ENCODE measurements at places on chromosomes 2 and 18.

DNA sequence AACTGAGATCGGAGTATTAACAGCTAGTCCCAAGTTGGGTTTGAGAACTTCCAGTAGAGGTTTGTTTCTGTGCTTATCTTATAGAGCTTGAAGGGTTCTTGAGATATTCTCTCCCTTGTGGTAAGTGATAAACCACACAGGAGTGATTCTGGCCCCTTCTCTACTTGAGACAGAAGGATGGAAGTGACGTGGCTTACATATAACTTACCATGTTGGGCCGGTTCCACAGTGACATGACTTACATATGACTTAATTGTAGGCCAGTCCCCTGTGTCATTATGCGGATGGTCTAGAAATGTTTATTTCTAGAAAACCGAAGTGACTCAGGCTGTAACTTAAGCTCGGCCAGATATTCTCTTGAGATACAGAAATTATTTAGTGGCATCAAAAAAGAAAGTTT is 62.7 kb downstream of the TRAPPC12 start:
- no peak for DNase-seq

- no peak for DNase-seq
Measured at GRCh38 chr18:52288403-52289004, 51.5 kb upstream of the DCC start.

DNA sequence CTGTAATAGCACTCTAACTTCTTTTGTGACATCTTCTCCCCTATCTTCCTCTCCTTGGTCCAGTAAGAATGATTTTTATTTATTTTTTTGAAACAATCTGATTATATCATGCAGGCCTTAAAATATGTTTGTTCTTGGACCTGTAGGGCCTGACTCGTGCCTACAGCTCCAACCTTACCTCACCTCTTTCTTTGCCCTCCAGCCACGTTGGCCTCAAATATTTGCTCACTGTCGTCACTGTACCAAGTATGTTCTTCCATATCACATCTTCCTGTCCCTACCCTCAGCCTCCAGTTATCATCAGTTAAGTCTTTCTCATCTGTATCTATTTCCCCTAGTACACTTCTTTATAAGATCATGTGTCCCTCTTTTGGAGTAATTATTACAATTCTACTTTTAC is 125.5 kb downstream of the CDH7 start:
- no peak for DNase-seq

- DNase-seq, result no peak
Measured at GRCh38 chr2:236010920-236011685, 157.1 kb downstream of the GBX2 start.

DNA sequence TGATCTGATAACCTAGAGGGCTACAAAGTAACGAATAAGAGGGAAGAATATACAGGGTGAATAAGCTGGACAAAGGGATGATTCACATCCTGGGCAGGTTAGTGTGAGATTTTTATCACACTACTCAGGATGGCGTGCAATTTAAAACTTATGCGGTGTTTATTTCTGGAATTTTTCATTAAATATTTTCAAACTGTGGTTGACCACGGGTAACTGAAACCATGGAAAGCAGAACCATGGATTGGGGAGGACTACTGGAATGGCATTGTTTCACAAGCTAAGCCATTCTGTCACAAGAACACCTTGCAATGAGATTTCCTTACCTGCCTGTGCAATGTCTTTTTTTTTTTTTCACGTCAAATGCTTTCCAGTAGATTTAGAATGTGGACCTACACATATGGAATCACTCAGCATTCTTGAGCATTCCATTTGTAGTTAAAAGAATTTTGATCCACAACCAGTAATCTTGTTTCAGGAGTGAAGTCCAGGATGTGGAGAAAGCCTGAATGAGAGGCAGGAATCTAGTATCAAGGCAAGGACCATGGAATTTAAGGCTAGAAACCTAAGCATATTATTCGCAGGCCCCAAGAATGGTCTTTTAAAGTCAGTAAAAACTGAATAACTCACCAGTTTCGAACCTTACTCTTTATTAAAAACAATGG is 8.0 kb upstream of the CDK15 start:
- no peak for DNase-seq

DNA sequence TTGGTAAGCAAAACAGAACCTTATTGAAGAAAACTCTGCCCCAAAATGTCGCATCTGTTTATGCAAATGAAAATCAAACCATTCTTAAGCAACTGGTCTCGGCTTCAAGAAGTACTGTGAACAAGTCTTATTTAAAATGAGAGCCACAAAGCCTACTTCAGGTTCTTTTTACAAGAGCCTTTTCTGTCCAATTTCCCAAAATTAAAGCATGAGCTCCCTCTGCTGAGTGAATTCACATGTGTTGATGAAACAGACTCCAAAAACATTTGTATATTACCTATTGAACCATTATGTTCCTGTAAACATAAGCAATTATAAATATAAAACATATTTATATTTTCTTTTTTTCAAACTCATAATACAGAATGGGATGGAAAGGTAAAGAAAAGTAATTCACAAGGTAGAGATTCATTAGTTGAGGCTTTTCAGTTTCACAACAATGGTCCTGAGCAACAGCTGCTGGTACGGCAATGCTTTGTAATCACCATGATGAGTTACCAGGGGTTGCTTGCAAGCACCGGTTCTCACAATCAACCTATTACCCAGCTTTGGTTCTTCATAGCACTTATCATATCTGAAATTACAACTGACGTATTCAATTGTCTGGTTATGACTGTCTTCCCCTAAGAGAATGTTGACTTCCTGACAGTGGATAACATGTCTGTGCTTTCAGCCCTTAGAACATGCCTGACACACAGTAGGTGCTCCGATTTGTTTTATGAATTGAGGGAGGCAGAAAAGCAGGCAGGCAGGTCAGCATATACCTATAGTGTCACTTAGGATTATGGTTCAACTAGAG is 108.4 kb upstream of the BZW1 start:
- no peak for DNase-seq

GRCh38 chr2:96105994-96106715 is 10.2 kb downstream of the ADRA2B start:
- no peak for DNase-seq

DNA sequence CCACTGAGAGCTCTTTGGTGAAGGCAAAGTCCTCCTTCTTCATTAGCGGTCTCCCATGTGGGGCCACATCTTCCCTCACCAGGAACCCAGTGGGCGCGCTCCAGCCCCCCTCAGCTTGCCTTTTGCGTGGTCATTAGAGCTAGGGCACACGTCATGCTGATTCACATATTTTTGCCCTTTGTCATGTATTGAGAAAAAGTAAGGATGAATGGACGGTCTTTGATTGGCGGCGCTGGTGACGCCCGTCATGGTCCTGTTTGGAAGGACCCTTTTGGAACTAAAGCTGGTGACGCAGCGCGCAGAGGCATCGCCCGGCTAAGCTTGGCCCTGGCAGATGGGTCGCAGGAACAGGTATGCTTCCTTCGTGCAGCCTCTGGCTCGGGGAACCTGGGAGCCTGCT is 3.1 kb downstream of the SLC14A1 start:
- no peak for DNase-seq

- DNase-seq, result no peak
Measured at GRCh38 chr2:78061301-78061700, 539.1 kb upstream of the LRRTM4 start.

Measured in activated CD8-positive, alpha-beta memory T cell treated with anti-CD3 and anti-CD28 coated beads for 48 hours (primary cell).